Natural killer cell (primary cell): ENCODE measurements at places on chromosomes 12 and 14.

- DNase-seq = no peak
These were observed 217.5 kb upstream of the C14orf180 start for GRCh38 chr14:104361921-104362681.

GRCh38 chr14:87830443-87831096 is 162.4 kb downstream of the GALC start:
- DNase-seq = no peak

GRCh38 chr12:105806400-105806770 is 332.4 kb downstream of the NUAK1 start:
- DNase-seq = no peak

GRCh38 chr14:36264107-36264506 is 56.3 kb downstream of the MBIP start:
- DNase-seq = no peak

DNA sequence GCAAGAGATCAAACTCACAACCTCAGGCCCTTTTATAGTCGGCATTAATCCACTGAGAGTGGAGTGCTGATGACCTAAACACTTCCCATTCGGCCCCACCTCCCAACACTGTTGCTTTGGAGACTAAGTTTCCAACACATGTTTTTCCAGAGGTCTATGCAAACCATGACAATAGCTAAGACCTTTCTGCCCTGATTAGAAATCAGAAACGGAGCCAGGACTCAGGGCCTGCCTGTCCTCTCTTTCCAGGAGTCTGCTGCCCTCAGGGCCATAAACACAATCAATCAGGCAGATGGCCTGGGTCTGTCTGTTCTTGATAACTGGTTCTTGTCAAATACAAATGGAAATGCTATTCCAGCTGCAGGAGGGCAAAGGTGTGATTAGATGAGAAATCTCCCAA is 97.2 kb upstream of the PSMC1 start:
- DNase-seq = no peak

GRCh38 chr12:125071456-125071855 is 6.2 kb downstream of the AACS start:
- no peak for DNase-seq

- no peak for DNase-seq
These were observed 12.9 kb downstream of the ANKRD13A start for GRCh38 chr12:110012137-110012536.

GRCh38 chr12:105740970-105741725 is 397.6 kb downstream of the NUAK1 start:
- no peak for DNase-seq

- DNase-seq = no peak
These were observed 182.5 kb downstream of the GXYLT1 start for GRCh38 chr12:41962171-41962572.
